Stimulated activated CD4-positive, alpha-beta T cell treated with anti-CD3 and anti-CD28 coated beads, Interleukin-12 subunit alpha, Interleukin-12 subunit beta, amount 100 ng/mL, for 48 hours (primary cell): ENCODE measurements at places on chromosomes 16 and 17.

GRCh38 chr17:78005452-78006171, 47.1 kb downstream of the TNRC6C start:
- DNase-seq: no peak

- no peak for DNase-seq
Measured at GRCh38 chr16:75312875-75313274, 61.5 kb upstream of the BCAR1 start.

- DNase-seq: no peak
Measured at GRCh38 chr16:63938661-63939060, 1183.2 kb downstream of the CDH11 start.

GRCh38 chr16:81765111-81765919, 13.8 kb upstream of the PLCG2 start:
- no peak for DNase-seq

GRCh38 chr17:62625184-62625869, 2.1 kb upstream of the MRC2 start:
- DNase-seq: no peak

GRCh38 chr17:38746849-38747462, 1.2 kb downstream of the PCGF2 start:
- no peak for DNase-seq

GRCh38 chr16:81238296-81239011, at the start of gene BCO1:
TSS of gene BCO1 (plus strand) at chr16:81238689. CDS start at chr16:81238909, 220 bp downstream.
- no peak for DNase-seq

DNA sequence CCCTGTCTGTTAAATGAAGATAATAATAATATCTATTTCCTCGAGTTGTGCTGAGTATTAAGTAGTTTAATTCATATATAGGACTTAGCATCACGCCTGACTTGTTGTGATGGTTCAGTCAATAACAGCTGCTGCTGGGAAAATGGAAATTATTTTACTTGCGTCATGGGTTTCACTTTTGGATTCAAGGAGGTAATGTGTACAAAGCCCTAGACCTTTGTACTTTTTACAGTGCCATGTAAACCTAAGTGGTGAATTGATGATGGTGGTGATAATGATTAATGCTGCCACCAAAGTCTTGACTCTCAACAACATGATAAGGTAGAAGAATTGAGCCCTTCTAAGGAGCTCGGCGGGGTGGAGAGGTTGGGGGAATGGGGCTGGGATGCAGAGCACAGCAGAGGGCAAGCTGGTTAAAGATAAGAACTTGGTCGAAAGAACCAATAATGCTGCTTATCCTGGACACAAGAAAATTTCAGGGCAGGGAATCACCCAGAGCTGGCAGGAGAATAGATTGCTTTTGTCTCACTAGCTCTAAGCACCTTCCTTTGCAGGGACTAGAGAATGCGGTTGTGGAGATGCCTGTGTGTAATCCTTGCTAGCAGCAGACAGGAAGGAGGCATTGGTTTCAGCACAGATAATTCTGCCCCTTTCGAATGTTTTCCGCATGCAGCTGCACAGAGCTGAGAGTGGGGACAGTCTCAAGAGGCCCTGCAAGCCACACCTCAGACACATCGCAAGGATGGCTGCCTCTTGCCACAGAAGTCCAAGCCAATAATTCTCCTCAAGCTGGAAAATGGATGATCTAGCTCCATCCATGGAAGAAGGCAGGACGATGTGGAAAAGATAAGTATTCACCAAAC, 187.1 kb downstream of the TMEM114 start:
- DNase-seq: no peak
